NCI-H1105 (cell line): ENCODE measurements at places on chromosomes 12 and 14.

- DNase-seq = no peak
Measured at GRCh38 chr12:3272958-3273357, 195.8 kb downstream of the TSPAN9 start.

DNA sequence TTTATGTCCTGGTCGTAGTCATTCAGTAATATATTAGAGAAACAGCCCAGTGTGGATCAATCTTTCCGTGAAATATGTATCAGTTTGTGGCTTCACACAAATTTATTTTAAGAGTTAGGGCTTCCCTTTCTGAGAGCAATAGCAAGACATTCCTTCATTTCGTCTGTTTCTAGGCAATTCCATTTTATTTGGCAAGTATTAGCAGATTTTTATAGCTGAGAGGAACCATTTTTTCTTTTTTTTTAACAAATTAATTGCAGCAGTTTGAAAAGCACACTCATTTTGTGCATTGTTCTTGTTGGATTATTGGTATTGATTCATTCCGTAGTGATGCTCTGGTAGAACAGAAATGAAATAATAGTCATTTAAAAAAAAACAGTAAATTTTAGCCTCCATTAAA is 132.9 kb downstream of the SRGAP1 start:
- no peak for DNase-seq

GRCh38 chr14:104437703-104438102 is 141.9 kb upstream of the C14orf180 start:
- DNase-seq = no peak

GRCh38 chr12:25929142-25929541 is 29.3 kb upstream of the RASSF8 start:
- DNase-seq = no peak

DNA sequence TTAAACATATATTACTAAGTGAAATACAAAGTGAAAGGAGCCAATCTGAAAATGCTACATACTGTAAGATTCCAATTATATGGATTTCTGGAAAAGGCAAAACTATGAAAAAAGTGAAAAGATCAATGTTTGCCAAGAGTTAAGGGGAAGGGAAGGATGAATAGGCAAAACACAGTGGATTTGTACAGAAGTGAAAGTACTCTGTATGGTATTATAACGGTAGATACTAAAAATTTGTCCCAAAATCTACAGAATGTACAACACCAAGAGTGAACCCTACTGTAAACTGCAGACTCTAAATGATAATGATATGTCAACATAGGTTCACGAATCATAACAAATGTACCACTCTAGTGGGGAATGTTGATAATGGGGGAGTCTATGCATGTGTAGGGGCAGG is 17.8 kb downstream of the EEA1 start:
- no peak for DNase-seq

GRCh38 chr14:57168138-57168679 is 100.5 kb downstream of the EXOC5 start:
- DNase-seq = no peak

DNA sequence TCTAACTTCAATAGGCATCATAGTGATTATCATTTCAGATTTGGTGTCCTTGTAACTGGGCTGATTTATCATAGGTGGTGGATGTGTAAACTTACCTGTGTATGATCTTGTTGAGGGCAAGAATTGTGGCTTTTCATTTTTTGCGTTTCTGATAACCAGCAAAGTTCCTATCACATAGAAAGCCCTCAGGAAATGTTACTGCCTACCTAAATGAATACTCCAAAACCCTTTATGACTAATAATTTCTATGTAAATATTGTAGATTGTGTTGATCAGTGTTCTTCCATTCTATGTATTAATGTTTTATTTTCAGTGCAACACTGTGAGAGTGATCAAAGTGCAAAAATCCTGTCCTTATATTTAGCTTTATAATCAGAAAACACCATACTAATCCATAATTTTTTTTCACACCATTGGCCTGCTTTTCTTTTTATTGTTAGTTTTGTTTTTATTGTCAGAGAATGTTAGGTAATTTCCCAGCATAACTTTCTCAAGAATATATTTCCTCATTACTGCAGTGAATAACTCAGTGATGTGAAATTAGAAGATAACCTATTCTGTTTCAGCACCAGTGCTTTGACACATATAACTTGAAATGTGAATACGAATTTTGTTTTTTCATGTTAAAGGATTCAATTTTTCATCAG is 94.1 kb downstream of the GPHN start:
- DNase-seq = no peak

GRCh38 chr12:24679126-24679525 is 269.8 kb downstream of the BCAT1 start:
- no peak for DNase-seq

- DNase-seq = no peak
Measured at GRCh38 chr12:104172570-104172947, 34.5 kb upstream of the NFYB start.

- no peak for DNase-seq
Measured at GRCh38 chr14:76698191-76698590, 63.1 kb upstream of the VASH1 start.
